AG20443 (cell line): ENCODE measurements at places on chromosomes 16 and 17.
A peak's percentile ranks its signal among the peaks of the same experiment; 100 is the strongest.

GRCh38 chr17:48679385-48680096, 42.8 kb downstream of the PRAC1 start:
- DNase-seq = no peak

DNA sequence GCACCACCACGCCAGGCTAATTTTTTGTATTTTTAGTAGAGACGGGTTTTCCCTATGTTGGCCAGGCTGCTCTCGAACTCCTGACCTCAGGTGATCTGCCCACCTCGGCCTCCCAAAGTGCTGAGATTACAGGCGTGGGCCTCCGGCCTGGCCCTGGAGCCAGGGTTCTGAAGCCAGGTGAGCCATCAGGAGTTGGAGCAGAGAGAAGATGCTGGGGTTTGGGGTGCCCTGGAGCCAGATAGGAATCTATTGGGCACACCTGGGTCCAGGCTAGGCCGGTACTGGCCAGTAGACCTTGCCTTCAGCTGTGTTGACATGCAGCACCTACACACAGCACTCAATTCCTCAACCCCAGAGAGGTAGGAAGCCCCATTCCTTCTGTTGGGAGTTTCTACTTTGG, 5.4 kb upstream of the CD300A start:
- no peak for DNase-seq

DNA sequence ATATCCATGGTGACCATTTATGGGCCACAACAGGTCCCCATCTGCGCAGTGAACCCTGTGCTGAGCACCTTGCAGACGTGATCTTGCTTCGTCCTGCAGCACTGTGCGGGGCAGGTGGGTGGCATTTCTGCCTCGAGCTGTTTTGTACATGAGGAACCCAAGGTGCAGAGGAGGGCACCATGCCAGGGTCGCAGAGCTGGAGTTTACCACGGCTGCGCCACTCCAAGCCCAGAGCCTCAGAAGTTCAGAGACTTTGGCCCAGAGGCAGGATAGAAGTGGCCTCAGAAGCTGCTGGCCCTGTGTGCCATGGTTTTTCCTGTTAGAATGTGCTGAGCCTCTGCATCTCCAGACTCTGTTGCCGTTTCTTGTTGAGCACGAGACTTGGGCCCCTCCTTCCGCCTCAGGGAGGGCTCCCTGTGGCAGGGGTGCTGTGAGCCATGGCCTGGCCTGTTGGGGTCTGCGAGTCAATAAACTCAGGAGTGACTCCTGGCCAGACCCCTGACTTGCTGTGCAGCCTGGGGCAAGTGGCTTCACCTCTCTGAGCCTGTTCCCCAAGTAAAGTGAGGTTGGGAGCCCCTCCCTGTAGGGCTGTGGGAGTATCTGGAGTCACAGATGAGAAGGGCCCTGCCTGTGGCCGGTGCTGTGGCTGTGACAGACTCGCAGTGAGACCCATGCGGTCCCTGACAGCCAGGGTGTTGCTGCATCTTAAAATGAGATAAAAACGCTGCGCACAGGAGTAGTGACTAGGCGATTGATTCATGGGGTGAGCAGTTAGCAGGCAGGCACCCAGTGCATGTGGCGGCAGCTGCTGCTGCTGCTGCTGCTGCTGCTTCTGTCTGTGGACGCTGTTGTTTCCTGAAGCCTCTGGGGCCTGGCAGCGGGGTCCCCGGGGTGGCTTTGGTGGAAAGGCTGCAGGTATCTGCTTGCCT, 11.8 kb downstream of the MAP2K3 start:
- DNase-seq = peak; percentile 41

DNA sequence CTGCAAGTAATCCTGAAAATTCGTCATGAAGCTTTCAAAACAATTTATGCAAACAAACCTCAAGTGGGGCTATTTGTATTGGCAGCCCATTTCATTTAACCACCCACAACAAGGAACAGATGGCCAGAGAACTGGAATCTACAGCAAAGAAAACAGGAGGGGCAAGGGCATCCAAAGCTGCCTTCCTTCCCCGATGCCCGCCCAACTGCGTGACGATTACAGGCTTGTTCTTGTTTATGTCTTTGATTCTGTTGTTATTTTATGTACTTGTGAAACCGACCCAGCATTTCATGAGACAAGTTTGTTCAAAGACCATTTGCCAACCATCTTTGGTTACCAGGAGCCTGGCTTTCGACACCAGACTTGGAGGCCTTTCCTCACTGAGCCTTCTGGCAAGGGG, 59.1 kb upstream of the IRX6 start:
- peak; percentile 57 for DNase-seq

DNA sequence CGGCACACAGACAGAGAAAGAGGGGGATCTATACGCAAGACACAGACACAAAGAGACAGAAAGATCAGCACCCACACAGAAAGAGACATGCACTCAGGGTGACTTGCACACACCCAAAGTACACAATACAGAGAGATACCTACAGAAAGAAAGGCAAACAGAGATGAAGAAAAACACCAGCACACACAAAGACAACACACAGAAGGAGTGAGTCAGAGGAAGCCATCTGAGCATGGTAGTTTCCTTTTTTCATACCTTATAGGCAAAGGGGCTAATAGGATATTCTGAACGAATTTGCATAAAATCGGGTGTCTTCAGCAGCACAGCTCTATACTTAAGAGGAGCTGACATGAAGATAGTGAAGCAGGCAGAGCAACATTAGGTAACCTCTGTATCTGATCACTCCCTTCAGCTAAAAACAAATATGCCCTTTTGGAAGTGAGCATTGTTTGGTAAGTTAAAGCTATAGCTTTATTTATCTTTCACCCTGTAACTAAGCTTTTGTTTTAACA, 198.6 kb downstream of the AATF start:
- DNase-seq = no peak
